Activated T-cell treated with anti-CD3 and anti-CD28 coated beads, Interleukin-2, amount 50 U/mL, for 72 hours (primary cell): ENCODE measurements at places on chromosomes 3 and 15. TPM values are rescaled to one million over a fixed set of nuclear protein-coding genes. Genes with fewer than 3 reads are reported as not detected.

ATP2B2 gene
- total RNA-seq: not detected

GOLGA6B gene
- total RNA-seq: 0.51 TPM

MED12L gene
- 5.8 TPM for total RNA-seq

FSD2 gene
- total RNA-seq: not detected

CD96 gene
- total RNA-seq: 99.6 TPM

C3orf33 gene
- 3.3 TPM for total RNA-seq

GPR62 gene
- total RNA-seq: not detected

AGTR1 gene
- total RNA-seq: not detected

P2RY1 gene
- 2.4 TPM for total RNA-seq

ANKRD34C gene
- total RNA-seq: not detected

ANO10 gene
- total RNA-seq: 10.7 TPM

SUSD5 gene
- total RNA-seq: not detected

NECTIN3 gene
- 9.1 TPM for total RNA-seq

KY gene
- total RNA-seq: not detected

ITGA11 gene
- 0.58 TPM for total RNA-seq

GOLGA8M gene
- not detected for total RNA-seq

KBTBD13 gene
- not detected for total RNA-seq

KIF15 gene
- 32.4 TPM for total RNA-seq

ITPKA gene
- 14.9 TPM for total RNA-seq

KBTBD12 gene
- not detected for total RNA-seq

TGM5 gene
- total RNA-seq: not detected
